T-helper 17 cell (primary cell): ENCODE measurements at places on chromosomes 12 and 14. TPM values are rescaled to one million over a fixed set of nuclear protein-coding genes. Genes with fewer than 3 reads are reported as not detected.

The PTGER2 gene
- total RNA-seq = 52.1 TPM

DNA sequence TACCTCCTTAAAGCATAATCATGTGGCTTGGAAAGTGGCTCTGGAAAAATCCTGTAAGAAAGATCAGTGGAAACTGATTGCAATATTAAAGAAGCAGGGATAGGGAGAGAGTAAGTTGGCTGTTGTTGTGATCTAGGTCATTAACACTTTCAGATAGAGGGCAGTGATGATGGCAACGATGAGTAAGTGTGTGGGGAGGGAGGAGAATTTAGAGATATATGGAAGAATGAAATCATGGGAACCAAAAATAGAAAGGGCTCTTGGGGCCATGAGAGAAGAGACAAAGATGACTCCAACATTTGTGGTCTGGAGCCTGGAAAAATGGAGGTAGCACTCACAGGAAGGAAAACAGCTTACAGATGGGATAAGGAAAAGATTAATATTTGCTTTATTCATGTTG is 23.3 kb downstream of the SNRPF start:
- DNase-seq = no peak

DNA sequence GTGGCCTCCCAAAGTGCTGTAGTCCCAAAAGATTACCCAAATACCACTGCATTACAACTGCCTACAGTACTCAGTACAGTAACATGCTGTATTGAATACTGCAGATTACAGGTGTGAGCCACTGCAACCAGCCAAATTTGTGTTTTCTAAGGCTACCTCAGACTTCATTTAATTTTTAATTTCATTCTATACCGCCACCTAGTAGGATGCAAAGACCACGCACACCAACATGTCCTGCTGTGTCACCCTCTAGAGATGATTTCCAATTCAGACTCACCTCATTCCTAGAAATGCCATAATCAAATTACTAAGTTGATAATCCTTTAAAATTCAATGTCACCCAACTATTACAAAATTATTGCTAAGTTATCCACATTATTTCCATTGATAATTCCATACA is 15.1 kb downstream of the DICER1 start:
- no peak for DNase-seq

GRCh38 chr12:123854918-123855317 is 92.8 kb downstream of the DNAH10 start:
- no peak for DNase-seq

- DNase-seq = no peak
These were observed 235.0 kb downstream of the CRADD start for GRCh38 chr12:93912086-93912733.

GRCh38 chr12:98185606-98186005 is 329.8 kb upstream of the TMPO start:
- no peak for DNase-seq

DNA sequence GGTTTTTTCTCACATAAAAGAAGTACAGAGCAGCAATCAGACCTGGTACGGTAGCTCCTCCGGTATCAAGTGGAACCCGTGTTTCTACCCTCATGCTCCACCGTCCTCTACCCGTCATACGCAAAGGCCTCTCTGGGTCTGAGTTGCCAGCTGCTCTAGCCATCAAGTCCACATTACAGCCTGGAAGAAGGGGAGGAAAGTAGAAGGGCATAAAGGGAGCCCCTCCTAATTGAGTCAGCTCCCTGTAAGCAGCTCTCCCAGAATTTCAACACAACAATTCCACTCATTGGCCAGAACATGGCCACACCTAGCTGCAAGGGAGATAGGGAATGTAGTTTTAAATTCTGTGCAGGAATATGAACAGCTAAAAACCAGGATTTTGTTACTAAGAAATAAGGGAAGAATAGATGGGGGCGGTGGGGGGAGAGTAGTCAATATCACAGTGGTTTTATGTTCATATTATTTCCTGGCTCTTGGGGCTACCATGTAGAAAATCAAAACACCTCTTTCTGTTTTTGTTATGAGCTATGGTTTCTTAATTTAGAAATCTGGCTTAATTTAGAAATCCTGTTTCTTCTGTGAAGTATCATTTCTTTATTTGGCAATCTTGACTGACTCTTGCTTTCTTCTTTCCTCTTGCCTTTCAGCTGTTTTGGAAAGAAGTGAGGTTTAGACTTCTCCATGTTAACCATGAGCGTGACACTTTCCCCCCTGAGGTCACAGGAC is 103.9 kb downstream of the AKAP6 start:
- no peak for DNase-seq

DNA sequence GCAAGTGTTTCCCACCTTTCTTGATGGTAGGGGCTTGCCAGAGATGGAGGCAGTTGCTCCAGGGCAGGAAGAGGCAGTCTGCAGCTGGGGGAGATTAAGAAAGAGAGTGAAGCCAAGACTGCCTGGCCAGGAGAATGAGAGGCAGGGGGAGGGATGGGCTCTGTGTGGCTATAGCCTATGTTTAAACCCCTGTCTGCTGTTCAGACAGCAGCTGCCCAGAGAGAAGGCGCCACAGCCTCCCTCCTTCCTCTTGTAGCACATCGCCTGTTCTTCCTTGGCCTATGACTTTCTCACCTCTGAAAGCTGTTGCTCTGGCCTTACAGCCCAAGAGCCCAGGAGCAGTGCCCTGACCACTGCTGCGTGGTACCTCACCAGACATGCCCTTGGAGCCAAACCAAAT is 61.7 kb downstream of the EMP1 start:
- DNase-seq = no peak

- DNase-seq = no peak
These were observed 103.7 kb downstream of the SRGAP1 start for GRCh38 chr12:63948211-63948610.

The CCNT1 gene
- 87.5 TPM for total RNA-seq

The SYT1 gene
- total RNA-seq = not detected

GRCh38 chr14:35808076-35808637 is 938 bp downstream of the RALGAPA1 start:
- DNase-seq = no peak

DNA sequence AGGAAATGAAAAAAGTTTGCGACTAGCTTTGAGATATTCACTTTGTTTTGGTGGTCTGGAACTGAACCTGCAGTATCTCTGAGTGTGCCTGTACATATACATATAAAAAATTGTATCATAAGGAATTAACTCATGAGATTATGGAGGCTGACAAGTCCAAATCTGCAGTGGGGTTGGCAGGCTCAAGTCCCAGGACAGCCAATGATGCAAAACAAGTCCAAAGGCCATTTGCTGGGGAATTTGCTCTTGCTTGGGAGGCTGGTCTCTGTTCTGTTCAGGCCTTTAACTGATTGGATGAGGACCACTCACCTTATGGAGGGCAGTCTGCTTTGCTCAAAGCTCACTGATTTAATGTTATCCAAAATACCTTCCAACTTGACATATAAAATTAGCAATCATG is 66.8 kb downstream of the FGD4 start:
- no peak for DNase-seq

The CD4 gene
- 205 TPM for total RNA-seq

- DNase-seq = no peak
These were observed 21.3 kb downstream of the MLXIP start for GRCh38 chr12:122099856-122100255.

GRCh38 chr14:87756661-87757060 is 236.3 kb downstream of the GALC start:
- DNase-seq = no peak

DNA sequence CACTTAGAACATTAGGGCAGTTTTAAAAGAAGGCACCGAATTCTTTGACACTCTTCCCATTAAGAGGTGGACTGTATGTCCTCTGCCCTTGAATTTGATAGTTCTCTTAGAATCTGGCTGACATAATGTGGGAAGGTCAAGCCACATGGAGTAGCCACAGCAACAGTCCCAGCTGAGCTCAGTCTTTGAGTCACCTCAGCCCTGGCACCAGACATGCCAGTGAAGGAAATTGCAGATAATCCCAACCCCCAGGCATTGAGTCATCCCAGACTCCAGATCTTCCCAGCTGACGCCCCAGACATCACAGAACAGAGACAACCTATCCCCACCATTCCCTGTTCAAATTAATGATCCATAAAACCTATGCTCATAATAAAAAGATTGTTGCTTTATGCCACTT is 83.4 kb downstream of the GTF2A1 start:
- no peak for DNase-seq

The TRPV4 gene
- total RNA-seq = not detected

DNA sequence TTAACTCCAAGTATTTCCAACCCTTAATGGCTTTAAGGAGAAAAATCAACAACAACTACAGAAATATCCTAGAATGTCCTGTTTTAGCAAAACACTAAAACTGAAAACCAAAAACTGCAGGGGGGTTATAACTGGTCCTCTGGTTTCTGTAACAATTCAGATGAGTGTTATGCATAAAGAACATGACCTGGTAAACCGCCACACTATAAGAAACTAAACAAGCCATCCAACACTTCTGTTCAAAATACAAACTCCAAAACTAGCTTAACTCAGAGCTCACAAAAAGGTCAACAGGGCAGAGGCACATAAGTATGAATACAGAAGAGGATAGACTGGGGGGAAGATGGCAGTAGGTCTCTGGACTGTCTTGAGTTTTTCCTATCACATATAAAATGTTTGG is 38.0 kb downstream of the HECTD4 start:
- DNase-seq = no peak

The TMEM30B gene
- total RNA-seq = 3.5 TPM

- DNase-seq = no peak
These were observed 14.0 kb upstream of the MAP1LC3B2 start for GRCh38 chr12:116545144-116545543.

GRCh38 chr12:58602179-58602578 is 318.1 kb downstream of the LRIG3 start:
- no peak for DNase-seq
